CD4-positive, alpha-beta T cell treated with Interferon alpha-2 for 1 hour (primary cell): ENCODE measurements at places on chromosomes 13 and 19.

DNA sequence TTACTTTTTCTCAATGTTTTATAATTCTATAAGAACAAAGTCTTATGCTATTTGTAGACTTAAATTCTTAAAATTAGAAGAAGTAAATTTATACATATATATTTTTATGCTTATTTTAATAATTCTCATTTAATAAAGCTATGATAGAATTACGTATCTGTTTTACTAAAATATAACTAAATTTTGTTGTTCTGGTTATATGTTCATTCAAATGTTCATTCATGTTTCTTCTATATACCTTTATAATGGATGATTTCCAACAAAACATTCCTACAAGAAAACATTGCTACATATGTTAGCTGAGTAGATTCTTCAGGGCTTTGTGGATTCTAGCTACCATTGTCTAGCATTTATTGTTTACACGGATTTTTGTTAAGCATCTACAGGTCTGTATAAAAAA lies 634.3 kb upstream of the PCDH20 start:
- no peak for DNase-seq

- DNase-seq, result no peak
Observed at GRCh38 chr19:371501-372168, 27.0 kb upstream of the MIER2 start.

DNA sequence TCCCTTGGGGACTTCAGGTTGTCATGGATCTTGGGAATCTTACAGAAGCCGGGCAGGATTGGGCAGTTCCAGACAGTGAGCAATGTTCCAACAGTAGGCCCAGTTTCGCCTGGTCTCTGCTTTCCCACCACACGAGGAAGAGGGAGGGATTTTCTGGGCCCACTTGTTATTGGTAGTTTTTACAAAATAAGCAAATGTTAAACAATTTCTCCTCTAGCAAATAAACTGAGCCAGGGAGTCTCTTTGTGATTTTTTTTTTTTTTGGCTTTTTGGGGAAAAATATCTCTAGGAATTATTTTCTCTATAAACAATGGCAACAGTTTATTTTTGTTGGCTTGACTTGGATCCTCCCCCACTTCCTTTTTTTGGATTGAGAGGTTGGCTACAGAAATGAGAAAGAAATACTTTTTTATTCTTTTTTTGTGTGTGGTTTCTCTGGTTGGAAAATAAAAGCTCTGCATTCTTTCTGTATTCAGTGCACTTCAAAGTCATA lies 89.3 kb downstream of the TM9SF2 start:
- DNase-seq, result no peak

GRCh38 chr13:110653851-110654250 lies 38.5 kb downstream of the NAXD start:
- DNase-seq, result no peak

- no peak for DNase-seq
Observed at GRCh38 chr13:36355632-36356031, 9.4 kb upstream of the SPART start.

DNA sequence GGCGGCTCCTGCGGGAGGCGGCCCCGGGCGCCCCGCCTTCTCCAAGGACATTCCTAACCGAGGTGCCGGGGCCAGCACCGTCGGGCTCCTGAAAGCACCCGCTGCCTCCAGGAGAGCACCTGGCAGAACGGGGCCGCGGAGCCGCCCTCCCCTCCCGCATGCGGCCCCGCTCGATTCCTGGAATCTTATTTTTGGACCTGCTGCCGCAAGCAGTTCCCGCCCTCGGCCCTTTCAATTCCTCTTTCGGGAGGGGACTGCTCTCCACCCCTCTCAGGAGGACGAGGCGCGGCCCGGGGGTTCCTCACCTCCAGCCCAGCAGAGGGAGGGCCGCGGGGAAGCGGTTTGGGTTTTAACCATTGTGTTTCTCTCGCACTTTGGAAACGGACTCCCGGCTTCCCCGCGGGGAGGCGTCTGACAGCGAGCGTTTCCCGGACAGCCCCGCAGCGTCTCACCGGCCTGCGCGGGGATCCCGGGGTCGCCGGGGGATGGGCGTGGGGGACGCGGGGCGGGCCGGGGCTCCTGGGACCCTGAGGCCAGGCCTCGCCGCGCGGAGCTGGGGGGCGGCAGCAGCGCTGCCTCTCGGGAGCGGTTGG lies 849 bp downstream of the GAS6 start:
- DNase-seq, result peak; percentile 52

- no peak for DNase-seq
Observed at GRCh38 chr13:114078461-114079451, 53.7 kb downstream of the RASA3 start.

DNA sequence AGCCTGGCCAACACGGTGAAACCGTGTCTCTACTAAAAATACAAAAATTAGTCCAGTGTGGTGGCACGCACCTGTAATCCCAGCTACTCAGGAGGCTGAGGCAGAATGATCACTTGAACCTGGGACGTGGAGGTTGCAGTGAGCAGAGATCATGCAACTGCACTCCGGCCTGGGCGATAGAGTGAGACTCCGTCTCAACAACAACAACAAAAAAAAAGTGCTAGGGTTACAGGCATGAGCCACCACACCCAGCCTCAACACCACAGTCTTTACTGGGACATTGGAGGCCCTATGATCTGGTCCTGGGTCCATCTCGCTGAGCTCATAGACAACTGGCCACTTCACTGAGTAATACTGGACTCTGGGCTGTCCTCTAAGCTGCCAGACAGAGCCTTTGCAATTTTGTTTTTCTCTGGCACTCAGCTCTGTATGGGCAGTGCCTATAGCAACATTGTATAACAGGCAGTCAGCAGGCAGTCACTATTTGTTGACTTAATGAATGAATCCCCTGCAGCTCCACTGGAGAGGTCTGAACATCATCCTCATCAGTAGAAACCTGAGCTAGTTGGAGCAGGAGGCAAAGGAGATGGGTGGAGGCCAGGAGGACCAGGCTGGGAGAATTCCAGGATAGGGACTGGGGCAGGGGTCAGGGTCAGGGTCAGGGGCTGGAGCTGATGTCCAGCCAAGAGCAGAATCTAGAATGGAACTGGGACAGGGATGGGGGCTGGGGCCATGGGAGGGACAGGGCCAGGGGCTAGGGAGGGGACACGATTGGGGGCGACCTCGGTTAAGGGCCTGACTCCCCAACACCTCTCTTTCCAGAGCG lies 8.1 kb downstream of the BLOC1S3 start:
- no peak for DNase-seq

DNA sequence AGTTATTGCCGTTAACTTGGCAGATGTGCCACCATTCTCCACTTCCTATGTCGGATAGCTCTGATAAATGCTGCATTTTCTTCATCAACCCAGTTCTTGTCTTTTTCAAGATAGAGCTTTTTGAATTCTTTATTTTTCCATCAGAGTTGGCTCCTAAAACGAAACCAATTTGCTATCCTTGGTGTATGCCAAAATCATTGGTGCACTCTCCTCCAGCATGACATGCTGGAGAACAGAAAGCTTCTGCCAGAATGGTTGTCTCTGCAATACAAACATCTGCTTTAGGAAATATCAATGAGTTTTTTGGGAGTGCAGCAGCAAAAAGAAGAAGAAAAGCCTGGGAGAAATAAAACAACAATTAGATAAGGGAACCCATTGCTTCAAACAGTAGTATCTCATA lies 124.2 kb downstream of the CDK8 start:
- DNase-seq, result no peak

- no peak for DNase-seq
Observed at GRCh38 chr13:59587971-59588716, 575.6 kb downstream of the DIAPH3 start.

- peak; percentile 61 for DNase-seq
Observed at GRCh38 chr19:38033658-38034491, 126.9 kb downstream of the SIPA1L3 start.

DNA sequence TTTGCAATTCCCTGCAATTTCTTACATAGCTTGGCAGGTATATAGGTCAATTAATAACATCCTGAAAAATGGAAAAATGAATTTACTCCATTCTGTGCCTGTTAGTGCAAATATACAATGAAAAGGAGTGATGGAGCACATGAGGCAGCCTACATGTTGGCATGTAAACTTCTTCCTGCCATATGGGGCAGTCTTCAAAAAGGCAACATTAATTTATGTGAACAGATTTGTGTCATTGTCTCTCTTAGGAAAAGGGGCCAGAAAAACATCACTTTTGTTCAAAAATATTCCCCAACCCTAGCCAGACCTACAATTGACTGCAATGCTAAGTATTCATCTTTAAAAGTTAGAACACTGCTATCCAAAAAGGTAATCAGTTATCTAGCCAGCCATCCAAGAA lies 332.2 kb downstream of the TBC1D4 start:
- DNase-seq, result no peak

- no peak for DNase-seq
Observed at GRCh38 chr13:83557845-83558244, 324.4 kb downstream of the SLITRK1 start.

- no peak for DNase-seq
Observed at GRCh38 chr13:67421475-67421874, 191.3 kb upstream of the PCDH9 start.

DNA sequence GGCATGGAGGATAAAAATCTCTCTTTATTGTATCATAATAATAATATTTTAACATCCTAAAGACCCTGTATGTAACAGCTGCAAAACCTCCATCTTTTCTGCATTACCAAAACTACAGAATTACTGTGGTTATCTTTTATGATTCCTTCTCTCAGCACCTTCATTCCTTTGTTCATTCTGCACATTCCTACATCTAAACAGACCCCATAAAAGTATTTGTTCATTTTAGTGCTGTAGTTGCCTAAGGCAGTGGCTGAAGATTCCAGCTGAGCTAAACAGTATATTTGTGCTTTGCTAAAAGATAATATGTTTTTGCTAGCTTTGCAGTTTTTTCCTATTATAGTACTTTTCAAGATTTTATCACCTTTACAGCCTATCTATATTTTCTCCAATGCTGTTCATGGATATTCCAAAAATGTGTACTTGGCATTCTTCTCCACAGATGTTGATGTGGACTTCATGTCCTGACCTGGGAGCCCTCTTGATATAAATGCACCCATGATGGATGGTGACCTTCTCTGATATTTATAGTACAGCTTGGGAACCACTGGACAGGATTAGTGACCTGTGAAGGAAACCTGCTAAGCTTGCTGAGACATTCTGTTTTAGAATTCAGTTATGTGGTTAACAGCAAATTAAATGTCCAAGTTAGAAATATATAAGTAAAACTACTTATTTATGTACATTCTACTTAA lies 2832.9 kb upstream of the PCDH20 start:
- DNase-seq, result no peak

- DNase-seq, result no peak
Observed at GRCh38 chr13:60229708-60230272, 66.1 kb upstream of the DIAPH3 start.

DNA sequence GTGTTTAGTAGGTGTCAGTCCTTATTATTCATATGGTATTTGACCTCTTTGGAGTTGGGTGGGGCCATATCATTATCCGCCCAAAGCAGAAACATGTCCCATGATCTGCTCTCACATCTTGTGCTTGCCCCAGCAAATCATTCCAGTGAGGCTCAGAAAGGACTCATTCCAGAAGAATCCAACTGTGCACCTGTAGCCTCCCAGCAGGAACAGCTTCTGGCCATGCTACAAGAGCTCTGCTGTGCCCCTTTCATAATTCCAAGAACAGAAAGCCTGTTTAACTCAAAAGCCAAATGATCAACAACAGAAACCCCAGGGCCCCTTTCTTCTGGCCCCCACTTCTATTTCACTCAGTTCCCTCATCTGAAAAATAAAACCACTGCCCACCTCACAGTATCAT lies 673.1 kb downstream of the DIAPH3 start:
- DNase-seq, result no peak

DNA sequence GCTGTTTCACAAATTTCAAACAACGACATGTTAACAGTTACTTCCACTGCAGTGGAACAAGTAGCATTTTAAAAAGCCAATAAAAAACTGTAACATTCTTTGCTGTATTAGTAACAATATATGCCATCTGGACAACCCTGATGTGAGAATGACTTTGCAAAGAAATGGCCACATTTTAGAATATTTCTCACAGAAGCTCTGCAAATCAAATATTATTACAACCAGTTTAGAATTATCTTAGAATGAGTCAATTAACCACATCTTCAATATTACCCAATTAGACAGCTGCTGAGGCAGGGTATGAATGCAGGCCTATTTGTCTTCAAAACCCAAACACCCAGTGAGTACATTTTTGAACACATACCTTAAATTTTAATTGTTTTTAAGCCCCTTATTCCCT lies 3.2 kb downstream of the ZNF699 start:
- no peak for DNase-seq

DNA sequence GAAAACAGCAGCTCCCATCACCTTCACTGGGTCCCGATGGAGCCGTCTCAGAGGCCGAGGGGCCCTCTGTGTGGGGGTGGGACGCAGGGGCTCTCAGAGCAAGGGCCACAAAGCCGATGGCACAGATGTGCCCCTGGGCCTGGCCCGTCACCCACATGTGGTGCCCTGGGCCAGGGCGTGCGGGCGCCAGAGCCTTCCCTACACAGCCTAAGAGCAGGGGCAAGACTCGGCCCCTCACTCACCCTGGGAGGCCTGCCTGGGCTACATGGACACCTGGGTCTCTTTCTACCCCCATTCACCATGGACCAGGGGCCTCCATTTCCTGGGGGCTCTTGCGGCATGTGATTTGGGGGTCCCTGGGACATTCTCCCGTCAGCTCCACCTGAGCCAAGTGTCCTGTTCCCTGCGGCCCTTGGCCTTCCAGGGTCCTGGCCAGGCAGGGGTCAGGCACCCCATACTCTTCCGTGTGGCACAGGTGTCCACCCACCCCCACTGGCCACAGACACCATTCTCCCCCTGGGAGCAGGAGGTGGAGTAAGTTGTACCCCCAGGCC lies 10.0 kb downstream of the COMP start:
- no peak for DNase-seq

DNA sequence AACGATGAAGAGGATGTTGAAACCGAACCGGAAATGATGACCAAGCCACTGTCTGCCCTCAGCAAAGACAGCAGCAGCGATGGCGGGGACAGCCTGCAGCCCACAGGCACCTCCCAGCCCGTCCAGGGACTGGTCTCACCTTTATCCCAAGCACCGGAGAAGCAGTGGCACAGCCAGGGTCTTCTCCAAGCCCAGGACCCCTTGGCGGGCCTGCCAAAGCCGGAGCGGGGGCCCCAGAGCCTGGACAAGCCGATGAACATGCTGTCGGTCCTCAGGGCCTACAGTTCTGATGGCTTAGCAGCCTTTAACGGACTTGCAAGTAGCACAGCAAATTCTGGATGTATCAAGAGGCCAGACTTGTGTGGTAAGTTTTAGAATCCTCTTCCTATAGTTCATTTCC lies 177.0 kb downstream of the ZNF536 start:
- DNase-seq, result no peak

GRCh38 chr13:46183018-46183946 lies 1.3 kb upstream of the LCP1 start:
- DNase-seq, result no peak

- DNase-seq, result no peak
Observed at GRCh38 chr13:33202644-33203169, 82.8 kb downstream of the STARD13 start.

GRCh38 chr13:23750383-23751121 lies 138.6 kb downstream of the MIPEP start:
- no peak for DNase-seq

DNA sequence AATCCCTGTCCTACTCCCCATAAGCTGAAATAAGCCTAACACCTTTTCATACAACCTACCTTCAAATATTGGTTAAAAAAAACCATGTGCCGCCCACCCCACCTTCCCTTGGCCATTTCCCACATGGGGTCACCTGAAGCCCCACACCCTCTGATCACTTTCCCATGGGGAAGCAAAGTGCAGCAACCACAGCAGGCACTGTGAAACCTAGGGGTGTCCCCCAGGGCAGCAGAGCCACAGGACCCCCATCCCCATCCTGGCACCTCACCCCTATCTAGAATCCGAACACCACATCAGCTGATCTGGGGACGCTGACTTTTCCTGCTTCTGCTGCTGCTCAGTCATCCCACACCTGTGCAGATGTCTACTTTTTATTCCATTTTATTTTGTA lies 19.9 kb downstream of the CEACAM21 start:
- DNase-seq, result no peak
